ENCODE measurements at places on chromosomes 6 and 20.

DNA sequence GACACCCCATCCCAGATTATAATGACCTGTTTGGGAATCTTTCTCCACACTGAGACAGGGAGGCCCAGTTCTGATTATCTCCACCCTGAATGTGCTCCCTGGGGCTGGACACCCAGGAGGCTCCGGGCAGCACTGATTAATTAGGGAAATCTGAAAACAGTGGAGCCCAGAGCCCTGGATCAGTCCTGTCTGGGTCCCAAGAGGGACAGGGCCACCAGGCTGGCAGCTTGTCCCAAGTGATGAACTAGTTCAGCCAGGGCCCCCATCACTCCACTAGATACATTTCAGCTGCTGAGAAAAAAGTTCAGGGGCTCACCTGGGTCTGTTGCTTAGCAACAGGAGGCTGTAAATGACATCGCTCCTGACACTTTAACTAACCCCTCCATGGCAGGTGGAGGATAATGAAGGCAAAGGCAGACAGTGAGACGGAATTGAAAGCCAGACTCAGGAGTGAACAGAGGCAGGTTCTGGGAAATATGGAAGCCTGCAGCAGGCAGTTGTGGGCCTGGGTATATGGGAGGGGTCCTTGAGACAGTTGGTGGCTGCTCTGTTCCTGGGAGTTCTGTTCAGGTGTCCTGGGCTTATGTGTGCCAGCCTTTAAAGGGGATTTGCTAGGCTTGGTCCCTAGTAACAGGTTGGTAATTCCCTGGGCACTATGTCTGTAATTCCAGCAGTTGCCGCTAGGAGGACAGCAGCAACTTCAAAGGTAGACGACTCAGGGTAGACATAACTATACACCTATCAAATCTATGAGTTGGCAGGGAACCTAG lies 78.3 kb upstream of the CTNNBL1 start:
- H3K27me3 ChIP-seq = peaks cover 3% of the 10 kb centered on the region
- H3K36me3 ChIP-seq = no peaks in the 10 kb centered on the region
- no peaks in the 10 kb centered on the region for H3K4me1 ChIP-seq
- H3K27ac ChIP-seq = no peak overlapping the region
- DNase-seq = no peak

- H3K4me3 ChIP-seq = no peak overlapping the region
- no peaks in the 10 kb centered on the region for H3K36me3 ChIP-seq
- no peaks in the 10 kb centered on the region for H3K27me3 ChIP-seq
- no peaks in the 10 kb centered on the region for H3K4me1 ChIP-seq
Measured at GRCh38 chr6:19968201-19968600, 131.0 kb downstream of the ID4 start.

DNA sequence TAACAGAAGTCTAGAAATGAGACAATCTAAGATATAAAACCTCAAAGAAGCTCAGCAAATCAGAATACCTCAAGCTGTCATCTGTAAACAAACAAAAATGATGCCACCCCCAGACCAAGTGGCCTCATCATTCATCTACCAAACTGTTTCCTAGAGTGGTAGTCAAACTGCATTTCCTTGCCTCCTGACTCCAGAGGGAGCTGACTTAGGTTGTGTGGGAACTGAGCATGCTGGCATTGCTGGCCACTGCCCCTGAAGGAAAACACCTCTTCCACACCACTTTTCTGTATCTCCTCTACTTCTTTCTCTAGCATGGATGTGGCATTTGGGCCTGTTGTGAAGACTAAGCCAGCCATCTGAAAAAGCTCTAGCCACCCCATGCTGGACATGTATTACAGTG lies 56.3 kb downstream of the ZHX3 start:
- no peaks in the 10 kb centered on the region for H3K4me1 ChIP-seq
- no peak for DNase-seq
- H3K36me3 ChIP-seq = peaks cover 5% of the 10 kb centered on the region

GRCh38 chr6:72031471-72031870 lies 145.1 kb downstream of the RIMS1 start:
- H3K4me1 ChIP-seq = no peaks in the 10 kb centered on the region
- H3K36me3 ChIP-seq = no peaks in the 10 kb centered on the region

DNA sequence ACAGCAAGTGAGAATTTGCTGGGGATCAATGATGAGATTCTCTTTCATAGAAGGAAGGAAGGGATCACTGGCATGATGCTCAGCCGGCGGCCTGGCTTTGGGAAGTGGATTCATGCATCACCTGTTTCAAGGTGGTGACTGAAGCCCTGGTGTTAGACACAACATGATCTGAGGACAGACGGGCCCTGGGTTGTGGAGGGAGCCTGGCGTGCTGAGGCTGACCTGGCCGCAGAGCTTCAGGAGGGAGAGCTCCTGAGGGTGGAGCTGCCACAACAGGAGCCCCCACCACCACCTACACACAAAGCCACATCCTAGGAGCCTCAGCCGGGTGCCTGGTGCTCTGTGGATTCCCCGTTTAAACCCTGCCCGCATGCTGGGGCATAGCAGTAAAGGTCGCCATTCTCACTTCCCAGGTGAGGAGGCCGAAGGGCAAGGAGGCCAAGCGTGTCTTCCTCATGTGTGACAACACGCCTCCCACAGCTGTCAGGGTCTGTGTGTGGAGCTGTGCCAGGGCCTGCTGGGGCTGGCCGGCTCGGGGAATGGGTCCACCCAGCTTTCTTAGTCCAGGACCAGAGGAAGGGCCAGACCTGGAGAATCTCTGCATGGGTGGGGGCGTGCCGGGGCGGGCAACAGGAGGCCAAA lies 107.0 kb downstream of the ERMARD start:
- no peak overlapping the region for H3K27ac ChIP-seq
- peaks cover 6% of the 10 kb centered on the region for H3K4me1 ChIP-seq
- H3K4me3 ChIP-seq = no peak overlapping the region
- peak; percentile 60 for DNase-seq
- H3K27me3 ChIP-seq = no peaks in the 10 kb centered on the region

GRCh38 chr20:1313236-1313964 lies 15.5 kb downstream of the SDCBP2 start:
- no peaks in the 10 kb centered on the region for H3K36me3 ChIP-seq
- no peaks in the 10 kb centered on the region for H3K27me3 ChIP-seq
- no peak overlapping the region for H3K27ac ChIP-seq
- H3K4me1 ChIP-seq = no peaks in the 10 kb centered on the region
- H3K4me3 ChIP-seq = no peak overlapping the region

GRCh38 chr6:121442576-121442975 lies 7.1 kb downstream of the GJA1 start:
- no peak overlapping the region for H3K27ac ChIP-seq
- DNase-seq = no peak
- no peaks in the 10 kb centered on the region for H3K4me1 ChIP-seq
- H3K36me3 ChIP-seq = peaks cover 5% of the 10 kb centered on the region
- H3K4me3 ChIP-seq = no peak overlapping the region
- peaks cover 2% of the 10 kb centered on the region for H3K27me3 ChIP-seq

DNA sequence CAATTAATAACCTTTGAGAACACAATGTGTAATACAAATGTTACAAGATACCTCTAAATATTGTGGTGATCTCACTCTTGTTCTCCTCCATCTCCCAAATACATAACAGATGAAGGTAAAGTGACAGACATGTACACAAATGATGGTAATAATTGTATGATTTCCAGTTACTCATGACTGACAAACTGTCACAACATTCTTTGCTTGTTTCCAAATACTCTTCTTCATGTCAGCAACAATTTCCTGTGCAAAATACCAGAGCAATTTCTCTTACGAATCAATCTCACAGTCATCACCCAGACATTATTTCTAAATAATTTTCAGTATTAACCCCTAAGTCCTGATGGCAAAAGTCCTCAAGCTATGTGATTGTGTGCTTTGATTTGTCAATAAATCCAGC lies 92.9 kb downstream of the RPS12 start:
- H3K4me1 ChIP-seq = no peaks in the 10 kb centered on the region
- DNase-seq = no peak
- no peaks in the 10 kb centered on the region for H3K36me3 ChIP-seq
- no peak overlapping the region for H3K27ac ChIP-seq
- H3K27me3 ChIP-seq = no peaks in the 10 kb centered on the region

DNA sequence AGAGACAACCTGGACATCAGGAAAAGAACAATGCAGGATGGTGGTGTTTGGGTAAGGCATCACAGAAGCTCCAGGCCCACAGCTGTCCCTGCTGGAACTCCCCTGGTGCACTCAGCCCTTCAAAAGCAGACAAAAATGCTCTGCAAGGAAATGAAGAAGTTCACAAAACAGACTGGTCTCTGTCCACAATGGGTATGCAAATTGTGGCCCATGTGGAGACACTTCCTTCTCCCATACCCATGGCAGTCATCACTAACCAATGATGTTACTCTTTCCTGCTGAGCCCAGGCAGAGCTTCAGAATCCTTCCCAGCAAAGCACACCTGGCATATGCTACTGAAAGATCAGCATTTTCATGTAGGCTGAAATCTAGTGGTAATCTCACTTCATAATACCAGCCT lies 42.6 kb upstream of the PXDC1 start:
- no peaks in the 10 kb centered on the region for H3K36me3 ChIP-seq
- no peak overlapping the region for H3K27ac ChIP-seq
- H3K4me1 ChIP-seq = peaks cover 32% of the 10 kb centered on the region
- no peak for DNase-seq
- H3K27me3 ChIP-seq = no peaks in the 10 kb centered on the region

DNA sequence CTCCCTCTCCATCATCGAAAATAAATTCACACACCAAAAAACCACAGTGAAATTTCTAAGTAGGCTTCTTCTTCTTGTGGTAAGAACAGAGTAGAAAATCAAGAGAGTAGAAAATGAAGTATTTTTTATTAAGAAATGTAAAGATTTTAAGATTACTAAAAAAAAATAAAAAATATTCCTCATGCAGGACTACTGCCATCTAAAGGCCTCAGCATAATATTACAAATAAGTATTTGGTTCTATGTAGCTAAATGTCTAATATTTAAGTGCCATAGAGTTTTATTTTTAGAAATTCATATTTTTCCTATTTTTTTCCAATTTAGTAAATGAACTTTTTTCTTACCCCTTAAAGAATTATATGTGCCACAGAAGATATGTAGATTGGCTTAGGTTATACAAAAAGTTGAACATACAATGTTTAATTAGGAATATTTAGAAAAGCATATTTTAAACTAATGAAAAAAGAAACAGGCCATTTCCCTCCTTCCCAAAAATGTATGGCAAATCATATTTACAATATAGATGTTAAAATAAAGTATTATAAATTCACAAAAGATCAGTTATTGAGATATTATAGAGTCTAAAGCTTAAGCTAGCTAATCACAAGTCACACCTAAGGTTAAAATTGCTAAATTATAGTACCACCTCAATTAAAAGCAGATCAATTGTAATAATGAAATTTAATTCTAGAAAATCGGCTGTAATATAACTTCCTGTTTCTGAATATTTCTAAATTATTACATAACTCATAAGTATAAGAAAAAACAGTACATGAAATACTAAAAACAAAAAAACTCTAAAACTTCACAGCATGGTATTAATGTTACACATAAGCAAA lies 3.5 kb upstream of the NT5DC1 start:
- H3K27ac ChIP-seq = no peak overlapping the region
- peaks cover 8% of the 10 kb centered on the region for H3K4me1 ChIP-seq
- H3K4me3 ChIP-seq = no peak overlapping the region
- no peak for DNase-seq

- H3K27me3 ChIP-seq = no peaks in the 10 kb centered on the region
- H3K36me3 ChIP-seq = peaks cover 79% of the 10 kb centered on the region
- H3K4me1 ChIP-seq = no peaks in the 10 kb centered on the region
- H3K4me3 ChIP-seq = no peak overlapping the region
- no peak overlapping the region for H3K27ac ChIP-seq
- DNase-seq = no peak
Measured at GRCh38 chr20:431012-431904, 23.2 kb downstream of the RBCK1 start.

GRCh38 chr20:61389077-61389476 lies 137.0 kb downstream of the CDH4 start:
- no peak overlapping the region for H3K4me3 ChIP-seq
- H3K27me3 ChIP-seq = no peaks in the 10 kb centered on the region
- H3K36me3 ChIP-seq = no peaks in the 10 kb centered on the region
- H3K4me1 ChIP-seq = no peaks in the 10 kb centered on the region
- DNase-seq = no peak

- H3K36me3 ChIP-seq = peaks cover 35% of the 10 kb centered on the region
- peak overlapping the region; percentile 93 for H3K27ac ChIP-seq
Measured at GRCh38 chr6:30720738-30721197, 616 bp downstream of the TUBB start.

GRCh38 chr20:62553136-62553837 lies 77.5 kb upstream of the GATA5 start:
- peaks cover 88% of the 10 kb centered on the region for H3K27me3 ChIP-seq
- no peaks in the 10 kb centered on the region for H3K36me3 ChIP-seq
- no peak overlapping the region for H3K4me3 ChIP-seq
- no peak for DNase-seq

- peak within 1 kb of the TSS; percentile 37 for H3K4me3 ChIP-seq
- H3K36me3 ChIP-seq = no peaks in the 10 kb centered on the region
- H3K27ac ChIP-seq = peak within 1 kb of the TSS; percentile 37
- DNase-seq = peak; percentile 87
- no peaks in the 10 kb centered on the region for H3K27me3 ChIP-seq
Measured at GRCh38 chr20:3712279-3712873, at the start of gene SIGLEC1. SIGLEC1 (minus strand) TSS chr20:3712600; CDS start chr20:3707128, 5,472 bp downstream.

DNA sequence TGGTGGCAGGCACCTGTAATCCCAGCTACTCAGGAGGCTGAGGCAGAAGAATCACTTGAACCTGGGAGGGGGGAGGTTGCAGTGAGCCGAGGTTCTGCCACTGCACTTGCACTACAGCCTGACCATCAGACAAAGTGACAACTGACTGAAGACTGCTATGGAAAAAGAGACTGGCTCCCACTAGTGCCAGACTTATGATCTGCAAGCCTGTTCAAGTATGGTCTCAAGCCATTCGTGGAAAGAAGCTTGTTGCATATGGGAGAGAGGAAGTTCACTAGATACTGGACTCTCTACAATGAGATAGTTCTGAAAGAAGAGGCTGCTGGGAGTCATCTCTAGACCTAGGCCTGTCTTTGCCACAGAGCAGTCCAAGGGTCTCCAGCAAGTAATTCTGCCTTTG lies 26.7 kb downstream of the MDN1 start:
- H3K27me3 ChIP-seq = no peaks in the 10 kb centered on the region
- no peak for DNase-seq
- H3K4me1 ChIP-seq = no peaks in the 10 kb centered on the region

DNA sequence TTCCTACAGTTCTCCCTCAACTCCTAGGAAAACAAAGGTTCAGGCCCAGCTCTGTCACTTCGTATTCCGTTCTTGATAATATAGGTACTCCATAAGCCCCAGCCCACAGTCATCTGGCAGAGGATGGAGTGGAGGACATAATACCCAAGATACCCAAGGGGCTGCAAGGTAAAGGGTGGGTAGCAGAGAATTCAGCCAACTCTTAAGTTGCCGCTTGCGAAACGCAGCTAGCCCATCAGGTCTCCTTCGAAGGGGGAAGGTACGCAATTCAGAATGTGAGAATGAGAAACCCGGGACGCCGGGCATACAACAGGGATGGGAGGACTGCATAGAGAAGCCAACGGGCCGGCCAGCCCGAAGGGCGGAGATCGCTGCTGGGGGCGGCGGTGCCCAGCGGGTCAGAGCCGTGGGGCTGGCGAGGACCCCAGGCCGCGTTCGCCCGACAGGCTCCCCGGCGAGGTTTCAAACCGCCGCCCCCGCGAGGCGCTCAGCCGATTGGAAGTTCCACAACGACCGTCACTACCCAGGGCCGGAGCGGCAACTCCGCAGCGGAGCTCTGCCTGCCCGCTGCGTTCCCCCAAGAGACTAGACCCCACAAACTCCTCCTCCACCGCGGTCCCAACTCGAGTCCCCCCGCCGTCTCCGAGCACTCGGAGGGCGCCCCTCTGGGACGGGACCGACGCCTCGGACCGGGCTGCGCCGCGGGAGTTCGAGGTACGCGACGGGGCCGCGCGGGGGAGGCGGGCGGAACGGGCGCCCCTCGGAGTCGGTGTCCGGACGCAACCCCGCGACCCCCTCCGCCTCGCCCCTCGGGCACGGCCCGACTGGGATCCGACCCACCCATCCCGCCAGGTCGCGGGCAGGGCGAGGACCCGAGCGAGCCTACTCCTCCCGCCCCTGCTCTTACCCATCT lies 911 bp downstream of the CDK19 start:
- DNase-seq = peak; percentile 86
- peak overlapping the region; percentile 97 for H3K27ac ChIP-seq
- no peaks in the 10 kb centered on the region for H3K36me3 ChIP-seq
- peak overlapping the region; percentile 97 for H3K4me3 ChIP-seq
